D341Med (cell line): ENCODE measurements at places on chromosomes 4 and X.
A peak's percentile ranks its signal among the peaks of the same experiment; 100 is the strongest.

GRCh38 chrX:120504569-120504968, 35.5 kb upstream of the LAMP2 start:
- DNase-seq = no peak

- DNase-seq = no peak
Measured at GRCh38 chr4:7007142-7007907, 35.8 kb upstream of the TADA2B start.

- DNase-seq = peak; percentile 80
Measured at GRCh38 chr4:42397635-42398170, 415 bp downstream of the SHISA3 start.

DNA sequence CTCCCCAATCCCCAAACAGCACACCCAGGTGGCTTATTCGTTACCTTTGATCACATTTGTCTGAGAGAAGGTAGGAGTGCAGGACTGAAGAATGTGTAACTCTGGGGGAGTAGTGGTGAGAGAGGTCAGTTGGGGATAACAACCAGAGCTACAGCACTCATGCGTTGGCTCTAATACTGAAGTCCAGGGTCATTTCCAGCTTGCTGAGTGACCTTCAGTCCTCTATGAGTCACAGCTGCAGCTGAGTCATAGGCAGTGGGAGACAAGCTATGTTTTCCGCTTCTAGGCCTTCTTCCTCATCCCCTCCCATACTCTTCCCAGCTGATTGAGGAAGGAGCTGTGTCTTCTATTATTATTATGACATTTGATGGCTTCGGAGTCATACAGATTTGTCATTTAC, 31.6 kb upstream of the CT47C1 start:
- DNase-seq = no peak

DNA sequence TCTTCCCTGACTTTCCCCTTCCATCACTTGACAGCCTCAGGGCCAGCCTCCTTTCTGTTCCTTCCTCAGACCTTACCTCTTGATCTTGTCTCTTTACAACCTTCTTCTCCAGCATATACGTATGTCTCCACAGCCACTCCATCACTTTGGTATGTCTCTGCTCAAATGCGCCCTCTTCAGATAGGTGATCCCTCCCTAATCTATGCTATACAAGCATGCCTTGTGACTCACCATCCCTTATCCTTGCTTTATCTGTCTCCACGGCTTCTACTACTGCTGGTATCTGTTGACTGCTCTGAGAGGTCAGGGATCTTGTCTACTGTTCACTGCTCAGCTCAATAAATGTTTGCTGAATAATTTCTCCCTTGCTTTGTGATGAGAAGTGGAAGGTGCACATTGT, 9.0 kb downstream of the ARAP2 start:
- DNase-seq = no peak

DNA sequence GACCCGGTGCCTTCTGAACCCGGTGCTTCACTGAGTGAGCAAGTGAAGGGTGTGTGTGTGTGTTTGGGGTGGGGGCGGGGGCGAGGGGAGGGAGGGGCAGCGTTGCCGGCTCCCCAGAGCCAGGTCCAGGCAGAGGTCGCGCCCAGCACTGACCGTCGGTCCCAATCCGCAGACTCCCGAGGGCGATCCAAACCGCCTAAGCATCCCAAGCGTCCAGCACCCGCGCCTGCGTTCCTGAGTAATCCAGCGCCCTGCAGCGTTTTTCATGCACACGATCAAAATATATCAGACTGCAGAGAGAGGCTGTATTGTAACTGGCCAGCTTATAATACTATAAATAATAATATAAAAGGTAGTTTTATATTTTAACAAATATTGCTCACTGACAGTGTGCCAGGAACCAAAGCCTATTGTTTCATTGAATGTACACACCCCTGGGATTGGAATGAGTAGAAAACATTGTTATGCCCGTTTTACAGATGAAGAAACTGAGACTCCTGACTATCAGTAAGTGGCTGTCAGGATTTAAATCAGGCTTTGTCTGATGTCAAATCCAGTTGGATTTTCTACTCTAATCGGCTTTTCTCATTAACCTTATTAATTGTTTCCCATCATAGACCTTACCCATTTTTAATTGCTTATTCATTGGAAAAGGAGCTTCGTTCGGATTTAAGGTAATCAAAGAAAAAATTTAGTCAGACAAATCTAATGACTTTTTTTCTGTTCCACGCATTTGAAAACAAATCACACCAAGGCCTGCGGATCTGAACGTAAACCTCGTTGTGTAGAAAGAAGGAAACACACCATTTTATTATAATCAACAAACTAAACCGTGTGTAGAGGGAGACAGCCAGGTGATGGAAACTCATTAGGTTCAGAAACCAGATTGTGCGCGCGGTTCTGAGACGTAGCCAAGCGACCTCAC, 4.0 kb upstream of the NKX3-2 start:
- DNase-seq = no peak

GRCh38 chrX:68375803-68376202, 57.5 kb downstream of the OPHN1 start:
- DNase-seq = no peak

GRCh38 chrX:111180750-111181240, 84.8 kb downstream of the PAK3 start:
- no peak for DNase-seq

- DNase-seq = no peak
Measured at GRCh38 chr4:148503681-148504080, 61.5 kb upstream of the NR3C2 start.

GRCh38 chr4:20219521-20219920, 32.2 kb upstream of the SLIT2 start:
- no peak for DNase-seq

GRCh38 chrX:7953446-7953845, 26.2 kb upstream of the PNPLA4 start:
- no peak for DNase-seq

DNA sequence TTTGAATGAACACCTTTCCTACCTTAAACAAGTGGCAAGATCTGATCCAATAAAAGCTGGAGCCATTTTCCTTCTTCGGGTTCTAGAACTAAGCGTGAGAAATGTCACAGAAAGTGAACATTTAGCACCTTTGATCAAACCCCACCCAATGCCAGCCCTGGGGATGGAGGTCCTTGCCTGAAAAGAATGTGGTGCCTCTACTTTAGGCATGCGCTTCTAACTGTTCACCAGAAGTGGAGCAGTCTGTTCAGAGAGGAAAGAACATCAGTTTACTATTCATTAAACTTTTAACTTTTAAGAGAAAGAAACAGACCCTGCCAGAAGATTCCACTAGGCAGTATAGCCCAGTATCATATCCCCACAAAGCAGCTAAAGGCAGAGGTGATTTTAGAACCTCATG, 75.9 kb downstream of the INTS12 start:
- no peak for DNase-seq

DNA sequence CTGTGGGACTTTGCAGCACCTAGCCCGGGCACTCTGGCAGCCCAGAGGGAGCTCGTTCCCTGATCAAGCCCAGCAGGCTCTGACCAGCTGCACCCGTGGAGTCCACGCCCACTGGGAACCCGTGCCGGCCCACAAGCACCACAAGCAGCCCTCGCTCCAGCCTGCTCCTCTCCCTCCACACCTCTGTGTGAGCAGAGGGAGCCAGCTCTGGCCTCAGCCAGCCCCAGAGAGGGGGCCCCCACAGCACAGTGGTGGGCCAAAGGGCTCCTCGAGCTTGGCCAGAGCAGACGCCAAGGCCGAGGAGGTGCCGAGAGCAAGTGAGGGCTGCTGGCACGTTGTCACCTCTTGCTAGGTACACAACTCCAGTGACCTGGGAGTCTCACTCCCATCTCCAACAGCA, 5.1 kb upstream of the UGT2A1 start:
- no peak for DNase-seq

GRCh38 chr4:121375262-121375661, 5.6 kb downstream of the QRFPR start:
- no peak for DNase-seq

DNA sequence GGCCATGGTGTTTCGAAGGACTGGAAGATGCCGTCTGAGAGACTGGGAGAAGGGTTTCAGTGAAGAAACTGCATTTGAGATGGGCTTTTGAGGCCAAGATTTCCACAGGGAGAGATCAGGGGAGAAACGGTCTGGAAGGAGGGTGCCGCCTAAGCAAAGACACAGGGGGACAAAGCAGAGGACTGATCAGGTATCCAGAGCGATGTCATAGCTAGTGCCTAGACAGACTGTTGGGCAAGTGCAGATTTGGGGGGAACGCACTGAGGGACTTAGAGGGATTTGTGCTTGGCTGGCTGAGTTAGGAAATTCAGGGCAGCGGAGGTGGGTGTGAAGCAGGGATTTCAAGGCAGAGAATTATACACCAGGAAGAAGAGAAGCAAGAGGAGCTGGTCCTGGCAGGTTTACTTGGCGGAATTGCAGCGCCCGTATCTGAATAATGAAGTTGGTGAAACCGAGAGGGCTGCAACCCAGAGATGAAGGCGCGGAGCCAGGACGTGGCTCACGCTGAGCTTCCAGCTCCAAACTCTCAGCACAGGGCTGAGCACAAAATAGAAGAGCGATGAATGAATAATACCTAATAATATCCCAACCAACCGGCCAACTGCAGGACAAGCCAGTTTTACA, 106.9 kb downstream of the MAML3 start:
- DNase-seq = no peak

GRCh38 chrX:3076416-3076991, 35.2 kb downstream of the ARSF start:
- DNase-seq = no peak

DNA sequence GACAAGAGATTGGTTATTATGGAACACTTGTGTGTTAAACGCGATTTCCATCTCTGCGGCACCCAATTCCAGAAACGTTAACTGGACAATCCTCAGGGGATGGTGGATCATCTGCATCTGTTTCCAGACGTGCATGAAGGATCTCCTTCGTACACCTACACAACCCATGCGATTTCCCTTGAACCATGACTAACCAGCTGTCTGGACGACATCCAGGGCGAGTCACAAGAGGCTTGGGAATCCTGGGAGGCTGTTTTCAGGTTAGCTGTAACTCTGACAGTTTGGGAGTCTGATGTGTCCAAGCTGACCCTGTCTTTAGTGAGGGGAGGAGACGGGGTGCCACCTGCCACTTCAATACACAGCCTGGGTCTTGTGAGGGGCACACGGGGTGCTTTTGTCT, 84.5 kb downstream of the GATB start:
- no peak for DNase-seq

DNA sequence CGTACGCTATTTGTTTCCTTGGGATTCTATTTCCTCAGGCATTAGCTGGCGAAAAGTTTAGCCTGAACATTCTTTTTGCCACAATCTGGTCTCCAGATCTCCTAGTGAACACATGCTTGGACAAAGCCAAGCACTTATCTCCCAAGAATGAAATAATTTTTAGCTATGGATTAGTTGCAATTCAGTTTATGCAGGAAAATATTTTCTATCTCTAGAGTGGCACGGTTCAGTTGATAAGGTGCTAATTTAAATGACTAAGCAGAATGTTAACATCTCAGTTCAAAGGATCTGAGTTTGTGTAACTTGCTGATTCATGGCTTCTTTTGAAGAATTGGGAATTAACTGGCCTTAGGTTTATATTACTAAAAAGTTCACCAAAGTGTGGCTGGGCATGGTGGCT, 58.1 kb upstream of the JADE1 start:
- no peak for DNase-seq

- peak; percentile 48 for DNase-seq
Measured at GRCh38 chrX:16771483-16772398, 14.5 kb upstream of the TXLNG start.

GRCh38 chr4:74499986-74500781, 55.2 kb downstream of the AREG start:
- no peak for DNase-seq

GRCh38 chrX:16155581-16156096, 11.6 kb upstream of the MAGEB17 start:
- DNase-seq = no peak

- no peak for DNase-seq
Measured at GRCh38 chr4:52566136-52567031, 92.7 kb downstream of the USP46 start.

DNA sequence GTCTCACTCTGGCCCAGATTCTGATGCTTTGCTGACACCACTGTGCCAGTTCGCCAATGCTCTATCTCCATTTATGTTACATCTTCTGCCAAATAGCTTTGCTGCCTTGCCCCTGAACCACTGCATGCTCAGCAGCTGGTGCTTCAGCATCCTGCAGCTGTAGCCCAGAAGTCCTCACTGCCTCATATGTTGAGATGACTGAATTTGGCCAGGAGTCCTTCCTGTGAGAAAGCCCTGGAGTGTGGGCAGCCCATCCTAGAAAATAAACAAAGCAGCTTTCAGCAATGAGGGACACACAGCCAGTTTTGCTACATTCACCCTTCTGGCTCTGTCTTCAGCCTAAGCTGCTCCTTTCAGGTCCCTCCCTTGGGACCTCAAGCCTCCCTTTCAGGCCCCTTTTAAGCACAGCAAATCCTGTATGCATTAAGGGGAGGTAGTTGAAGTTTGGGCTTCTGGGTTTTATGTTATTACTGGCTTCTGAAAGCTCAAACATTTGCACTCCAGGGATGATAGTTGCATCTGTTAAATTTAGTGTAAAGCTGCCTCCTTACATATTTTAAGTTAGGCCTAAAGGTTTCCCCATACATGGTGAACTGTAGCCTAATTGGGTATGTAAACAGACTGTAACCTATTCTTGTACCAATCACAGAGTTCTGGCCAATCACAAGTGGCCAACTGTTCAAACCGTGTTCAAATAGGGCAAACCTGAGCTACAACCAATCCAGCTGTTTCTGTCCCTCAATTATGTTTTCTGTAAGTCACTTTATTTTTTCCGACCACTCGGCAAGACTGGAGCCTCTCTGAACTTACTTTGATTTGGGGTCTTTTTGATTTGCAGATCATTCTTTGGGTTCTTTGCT, 2.1 kb upstream of the TMEM165 start:
- peak; percentile 55 for DNase-seq

DNA sequence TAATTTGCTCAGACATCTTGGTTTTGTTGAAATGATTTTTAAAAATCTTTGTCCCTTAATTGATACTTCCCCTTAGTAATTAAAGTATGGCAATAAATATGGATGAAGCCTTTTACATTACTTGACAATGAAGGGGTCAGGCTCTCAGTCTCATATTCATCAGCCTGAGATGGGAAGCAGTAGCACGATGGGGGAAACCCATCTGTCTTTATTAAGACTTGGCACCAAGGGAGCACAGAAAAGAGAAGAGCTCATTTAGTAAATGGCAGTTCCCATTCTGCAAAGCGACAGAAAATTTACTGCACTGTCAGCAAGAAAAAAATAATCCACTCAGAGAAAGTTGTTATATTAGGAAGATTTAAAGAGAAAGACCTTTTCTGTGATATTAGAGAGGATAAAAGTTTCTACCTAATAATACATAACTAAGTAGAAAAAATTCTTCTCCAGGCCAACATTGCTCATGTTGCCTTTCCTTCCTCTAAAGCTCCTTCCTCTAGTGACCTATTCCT, 7.9 kb upstream of the SERTM2 start:
- no peak for DNase-seq

- DNase-seq = no peak
Measured at GRCh38 chrX:53362449-53362848, 60.0 kb downstream of the SMC1A start.

DNA sequence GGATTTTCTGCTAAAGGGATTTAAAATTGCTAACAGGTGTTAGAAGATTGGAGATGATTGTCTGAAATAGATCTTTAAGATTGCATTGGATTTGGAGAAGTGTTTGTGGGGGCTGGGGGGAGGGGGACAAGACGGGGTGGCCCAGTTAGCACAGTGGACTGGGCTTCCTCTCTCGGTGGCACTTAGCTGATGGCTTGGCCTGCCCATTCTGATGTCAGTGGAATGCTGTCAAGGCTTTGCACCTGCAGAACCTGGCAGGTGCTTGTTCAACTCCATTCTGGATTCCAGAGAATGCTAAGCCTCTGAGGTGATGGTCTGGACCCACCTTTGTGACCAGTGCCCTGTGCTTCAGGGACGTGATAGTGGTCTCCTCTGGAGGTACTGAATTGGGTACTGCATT, 43.7 kb downstream of the ADD1 start:
- DNase-seq = no peak

GRCh38 chr4:180280726-180281297, 1962.4 kb upstream of the TENM3 start:
- DNase-seq = no peak
